Heart right ventricle (tissue), 16 donors: ENCODE measurements at places on chromosomes 12 and 14. TPM values are rescaled to one million over a fixed set of nuclear protein-coding genes. Genes with fewer than 3 reads are reported as not detected.
A peak's percentile ranks its signal among the peaks of the same experiment; 100 is the strongest.

The PPP1R36 gene
- polyA plus RNA-seq, result 0.59 TPM

The IGFBP6 gene
- polyA plus RNA-seq, result 61.5 TPM

- DNase-seq, result no peak
Observed at GRCh38 chr12:58502841-58503240, 417.5 kb downstream of the LRIG3 start.

The MYL6 gene
- 670 TPM for polyA plus RNA-seq

GRCh38 chr12:103817791-103818190, 23.2 kb downstream of the NT5DC3 start:
- DNase-seq, result no peak

The PTPRO gene
- polyA plus RNA-seq, result 0.29 TPM

The CCDC177 gene
- not detected for polyA plus RNA-seq

DNA sequence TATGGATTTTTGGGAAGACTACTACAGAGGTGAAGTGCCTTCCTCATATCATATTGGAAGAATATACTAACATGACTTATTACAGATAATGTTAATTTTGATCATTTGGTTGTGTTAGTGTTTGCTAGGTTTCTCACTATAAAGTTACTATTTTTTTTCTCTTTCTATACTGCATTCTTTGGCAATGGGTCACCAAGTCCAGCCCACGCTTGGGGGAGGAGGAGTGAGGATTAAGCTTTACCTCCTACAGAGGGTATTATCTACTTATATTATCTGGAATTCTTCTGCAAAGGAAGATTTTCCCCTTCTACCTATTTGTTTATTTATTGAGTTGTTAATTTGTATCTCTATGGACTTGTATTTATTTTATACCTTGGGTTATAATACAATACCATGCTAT, 31.5 kb downstream of the SCN8A start:
- no peak for DNase-seq

The FAM90A1 gene
- polyA plus RNA-seq, result 0.03 TPM

The AMN gene
- 0.17 TPM for polyA plus RNA-seq

The KRT6C gene
- polyA plus RNA-seq, result 0.06 TPM

The AMN1 gene
- polyA plus RNA-seq, result 12.1 TPM

The MMP19 gene
- 4.3 TPM for polyA plus RNA-seq

- DNase-seq, result no peak
Observed at GRCh38 chr12:4951083-4951482, 41.4 kb downstream of the KCNA1 start.

The RFC5 gene
- polyA plus RNA-seq, result 2.4 TPM

- DNase-seq, result no peak
Observed at GRCh38 chr14:94180655-94181271, 6.6 kb downstream of the PPP4R4 start.

DNA sequence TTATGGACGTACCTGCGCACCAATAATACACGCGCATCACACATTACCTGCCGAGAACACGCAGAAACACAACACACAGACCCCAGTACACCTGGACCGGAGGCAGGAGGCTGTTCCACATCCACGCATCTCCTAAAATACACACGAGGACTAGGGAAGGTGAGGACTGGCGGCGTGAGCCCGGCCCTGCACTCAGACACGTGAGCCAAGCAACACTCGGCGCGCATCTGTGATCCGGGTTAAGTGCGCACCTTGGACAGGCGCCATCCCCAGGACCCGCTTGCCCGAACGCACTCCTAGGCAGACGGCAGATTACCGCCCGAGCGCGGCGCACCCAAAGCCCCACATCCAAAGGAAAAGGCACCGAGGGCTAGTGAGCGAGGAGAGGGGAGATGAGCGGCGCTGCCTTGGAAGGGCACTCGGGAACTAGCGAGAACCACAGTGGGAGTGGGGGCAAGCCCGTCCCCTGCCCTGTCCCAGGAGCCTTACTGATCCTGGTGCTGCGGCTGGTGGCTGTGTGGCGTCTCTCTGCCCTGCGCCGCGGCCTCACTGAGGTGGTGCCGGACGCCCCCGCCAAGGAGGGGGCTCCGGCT, 417 bp downstream of the GLS2 start:
- DNase-seq, result peak; percentile 10

DNA sequence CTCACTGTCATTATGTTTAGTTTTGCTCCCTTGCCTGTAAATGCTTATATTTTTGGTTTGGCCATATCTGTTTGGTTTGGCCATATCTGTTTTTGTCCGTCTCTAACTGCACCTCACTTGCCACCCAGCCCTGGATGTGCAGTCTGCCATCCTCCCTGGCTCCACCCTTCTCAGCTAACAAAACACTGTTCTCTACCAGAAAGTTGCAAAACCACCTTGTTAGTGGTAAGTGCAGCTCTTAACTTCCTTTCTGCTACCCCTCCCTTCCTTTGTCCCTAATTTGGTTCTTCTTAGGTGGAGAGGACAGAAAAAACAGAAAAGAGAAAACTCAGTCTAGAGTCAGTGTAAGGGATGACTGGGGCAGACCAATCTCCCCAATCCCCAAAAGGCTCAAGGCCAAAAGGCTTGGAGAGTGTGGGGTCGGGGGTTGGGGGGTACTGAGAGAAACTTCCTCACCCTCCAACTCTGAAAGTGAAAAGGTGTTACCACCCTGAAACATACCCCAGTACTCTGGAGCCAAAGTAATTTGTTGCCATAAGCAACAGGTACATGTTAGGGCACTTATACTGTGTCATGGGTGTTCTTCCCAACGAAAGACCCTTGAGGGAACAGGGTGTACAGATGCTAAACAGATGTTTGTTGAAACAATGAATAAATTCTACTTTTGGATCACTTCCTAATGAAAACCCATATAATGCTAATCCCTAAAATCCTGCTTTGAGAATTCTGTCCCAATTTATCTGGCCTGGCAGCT, 5.0 kb downstream of the BIN2 start:
- DNase-seq, result no peak
